ENCODE measurements at places on chromosomes 1 and 21.

DNA sequence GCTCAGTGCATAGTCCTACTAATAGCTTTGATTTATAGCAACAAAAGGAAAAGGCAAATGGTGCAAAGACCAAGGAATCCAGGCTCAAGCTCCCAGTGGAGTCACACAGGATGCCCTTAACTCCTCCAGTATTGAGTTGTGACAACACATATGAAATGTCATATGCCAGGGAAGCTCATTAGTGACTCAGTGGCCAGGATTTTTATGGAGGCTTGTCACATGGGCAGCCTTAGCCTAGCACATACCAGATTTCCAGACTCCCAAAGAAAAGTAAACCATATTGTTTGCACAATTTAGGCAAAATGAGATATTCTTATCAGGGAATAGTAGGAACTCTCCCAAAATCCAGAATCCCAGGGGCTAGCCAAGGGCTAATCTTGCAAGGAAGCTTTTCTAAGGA lies 129.2 kb downstream of the MAGI3 start:
- DNase-seq: no peak

- no peak for DNase-seq
Observed at GRCh38 chr1:220164116-220164515, 70.2 kb downstream of the IARS2 start.

GRCh38 chr1:39183503-39184353 lies 20.8 kb upstream of the MACF1 start:
- DNase-seq: peak; percentile 46

GRCh38 chr1:113870778-113871177 lies 734 bp downstream of the PTPN22 start:
- no peak for DNase-seq

DNA sequence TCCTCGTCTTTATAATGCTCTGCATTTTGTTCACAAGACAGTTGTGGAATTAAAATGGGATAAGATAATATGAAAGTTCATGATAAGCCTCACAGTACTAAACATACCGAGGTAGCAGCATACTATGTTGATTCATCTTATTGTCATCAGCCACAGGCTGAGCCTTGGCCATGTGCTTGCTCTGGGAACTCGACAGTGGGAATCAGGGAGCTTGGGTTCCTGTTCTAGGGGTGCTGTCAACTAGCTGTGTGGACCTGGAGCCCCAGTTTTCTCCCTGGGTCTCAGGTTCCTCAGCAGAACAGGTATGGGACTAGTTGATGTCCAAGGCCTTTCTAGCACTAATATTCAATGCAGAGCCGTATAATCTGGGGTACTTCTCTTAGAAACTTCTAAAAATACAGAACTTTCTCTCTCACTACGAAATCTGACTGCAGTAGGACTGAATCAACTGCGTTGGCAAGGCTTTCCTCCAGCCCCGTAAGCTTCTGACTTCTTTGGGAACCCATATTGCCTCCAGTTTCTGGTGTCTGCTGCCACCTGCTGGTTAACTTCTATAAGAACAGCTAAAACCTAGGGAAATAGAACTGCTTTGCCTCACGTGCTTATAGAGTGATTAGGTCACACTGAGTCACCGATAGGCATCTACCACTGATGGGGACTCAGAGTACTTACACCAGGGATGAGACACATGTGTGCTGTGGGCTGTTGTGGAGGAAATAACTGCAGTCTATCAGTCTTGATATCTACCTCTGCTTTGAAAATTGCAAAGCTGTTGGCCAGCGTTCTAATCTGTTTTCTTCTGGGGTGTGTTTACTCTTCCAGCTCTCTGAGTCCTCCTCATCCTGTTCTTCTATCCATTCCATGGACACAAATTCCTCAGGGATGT lies 110.9 kb downstream of the RGL1 start:
- peak; percentile 40 for DNase-seq

GRCh38 chr1:187053876-187054275 lies 225.1 kb downstream of the PLA2G4A start:
- no peak for DNase-seq

DNA sequence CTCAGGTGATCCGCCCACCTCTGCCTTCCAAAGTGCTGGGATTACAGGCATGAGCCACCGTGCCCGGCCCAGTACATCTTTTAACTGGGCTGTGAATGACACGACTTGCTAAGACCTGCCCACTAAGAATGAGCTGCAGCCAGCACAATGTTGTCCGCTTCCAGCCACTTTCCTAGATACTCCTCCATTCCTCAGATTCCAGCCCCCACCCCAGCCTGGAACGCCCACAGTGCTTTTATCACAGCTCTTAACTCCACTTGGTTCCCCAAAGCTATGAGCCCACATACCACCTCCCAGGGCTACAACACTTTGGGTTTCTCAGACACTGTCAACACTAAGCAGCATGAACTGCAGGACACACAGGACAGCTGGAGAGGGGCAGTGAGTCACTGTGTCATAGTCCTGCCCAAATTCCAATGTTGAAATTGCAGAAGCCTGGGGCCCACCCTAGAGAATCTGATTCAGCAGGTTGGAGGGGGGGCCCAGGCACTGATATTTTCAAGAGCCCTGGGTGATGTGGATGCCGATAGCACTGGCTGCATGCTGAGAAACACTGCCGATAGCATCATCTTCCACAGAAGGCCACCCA lies 58.0 kb downstream of the ACBD3 start:
- no peak for DNase-seq

GRCh38 chr1:173224949-173225348 lies 17.8 kb upstream of the TNFSF4 start:
- no peak for DNase-seq

GRCh38 chr1:224317383-224318045 lies 12.5 kb downstream of the NVL start:
- no peak for DNase-seq

DNA sequence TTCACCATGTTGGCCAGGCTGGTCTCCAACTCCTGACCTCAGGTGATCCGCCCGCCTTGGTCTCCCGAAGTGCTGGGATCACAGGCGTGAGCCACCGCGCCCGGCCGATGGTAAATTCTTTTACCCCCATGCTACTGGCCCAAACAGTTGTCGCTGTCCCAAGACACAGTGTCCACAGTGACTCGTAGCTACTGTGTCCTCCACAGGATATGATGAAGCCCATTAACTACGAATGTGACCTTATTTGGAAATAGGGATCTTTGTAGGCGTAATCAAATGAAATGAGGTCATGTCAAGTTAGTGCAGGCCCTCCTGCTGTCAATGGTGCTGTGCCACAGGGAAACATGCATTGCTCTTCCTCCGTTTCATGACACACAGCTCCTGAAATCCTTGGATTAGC lies 8.5 kb downstream of the FNDC10 start:
- no peak for DNase-seq

GRCh38 chr1:112687361-112687760 lies 12.9 kb downstream of the MOV10 start:
- no peak for DNase-seq
